ENCODE measurements at places on chromosomes 3 and 15.

DNA sequence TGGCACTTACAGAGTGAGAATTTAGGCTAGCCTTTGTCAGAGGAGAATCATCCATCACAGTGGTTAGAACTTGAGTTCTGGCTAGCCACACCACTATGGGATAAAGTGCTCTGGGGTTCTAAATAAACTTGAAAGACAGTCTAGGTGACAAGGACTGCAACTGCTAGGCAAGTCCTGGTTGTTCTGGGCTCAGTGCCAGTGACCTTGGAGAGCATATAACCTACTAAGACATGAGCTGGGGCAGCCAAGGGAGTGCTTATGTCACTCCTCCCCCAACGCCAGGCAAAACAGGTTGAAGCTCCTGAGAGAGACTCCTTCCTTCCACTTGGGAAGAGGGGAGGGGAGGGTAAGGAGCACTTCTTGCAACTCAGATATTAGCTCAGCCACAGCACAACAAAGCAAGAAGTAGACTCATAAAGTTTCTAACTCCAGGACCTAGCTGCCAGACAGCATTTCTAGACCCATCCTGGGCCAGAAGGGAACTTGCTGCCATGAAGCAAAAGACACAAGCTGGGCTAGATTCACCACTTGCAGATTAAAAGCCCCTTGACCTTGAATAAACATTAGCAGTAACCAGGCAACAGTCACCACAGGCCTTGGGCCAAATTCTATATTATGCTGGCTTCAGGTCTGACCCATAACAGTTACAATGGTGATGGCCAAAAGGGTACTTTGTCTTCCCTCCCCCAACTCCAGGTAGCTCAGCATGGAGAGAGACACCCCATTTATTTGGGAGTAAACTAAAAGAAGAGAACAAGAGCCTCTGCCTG lies 963.7 kb downstream of the PLOD2 start:
- DNase-seq: no peak

- DNase-seq: no peak
Measured at GRCh38 chr15:65408324-65409035, 14.3 kb downstream of the IGDCC4 start.

DNA sequence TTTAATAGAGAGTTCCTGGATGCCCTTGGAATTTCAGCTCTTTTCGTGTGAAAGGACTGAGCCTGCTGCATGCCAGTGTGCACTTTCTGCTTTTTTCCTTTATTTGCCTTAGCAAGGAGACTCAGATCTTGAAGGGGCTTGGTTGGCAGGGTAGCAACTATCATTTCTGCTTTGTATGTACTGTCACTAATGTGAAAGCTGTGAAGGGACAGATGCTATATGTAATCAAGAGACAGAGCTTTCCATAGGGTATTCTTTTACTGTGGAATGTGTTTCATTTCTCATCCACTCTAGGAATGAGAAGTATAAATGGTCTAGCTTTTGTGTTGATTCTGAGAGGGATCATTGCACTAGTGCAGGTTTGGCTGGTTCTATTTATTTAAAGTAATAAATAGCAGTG lies 332.5 kb upstream of the MANF start:
- no peak for DNase-seq

GRCh38 chr3:141384157-141384556 lies 15.9 kb downstream of the ZBTB38 start:
- no peak for DNase-seq

DNA sequence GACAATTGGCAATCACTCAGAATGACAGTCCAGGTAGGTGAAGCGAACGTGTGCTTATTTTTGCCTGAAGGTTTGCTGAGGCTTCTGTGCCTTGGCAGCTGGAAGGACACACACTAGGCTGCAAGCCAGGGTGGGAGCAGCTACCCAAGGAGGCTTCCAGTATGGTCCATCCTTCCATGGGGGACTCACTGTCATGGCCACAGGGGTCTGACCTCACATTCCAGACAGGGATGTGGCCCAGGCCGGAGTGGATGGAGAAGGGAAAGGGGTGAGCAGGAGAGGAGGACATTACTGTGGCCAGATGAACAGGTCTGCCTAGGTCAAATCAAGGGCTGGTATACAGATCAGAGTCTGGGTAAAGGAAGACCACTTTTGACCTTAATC lies 247.7 kb downstream of the ADAMTS17 start:
- DNase-seq: no peak

DNA sequence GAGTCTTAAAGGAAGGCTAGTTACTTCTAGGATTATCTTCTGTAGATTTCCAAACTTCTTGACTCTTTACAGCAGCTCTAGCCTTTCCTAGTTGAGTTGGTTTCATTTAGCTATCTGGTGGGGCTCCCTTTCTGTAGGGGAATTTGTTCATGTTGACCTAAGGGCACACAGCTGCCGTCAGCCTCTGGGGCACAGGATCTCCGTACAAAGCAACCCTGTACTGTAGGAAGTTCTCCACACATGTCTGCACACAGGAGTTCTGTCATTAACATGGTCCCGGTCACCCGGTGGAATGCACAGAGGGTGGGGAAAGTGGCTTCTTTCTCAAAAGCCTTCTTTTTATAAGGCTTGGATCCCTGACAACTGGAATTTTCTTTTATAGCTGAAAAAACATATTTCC lies 88.7 kb upstream of the TNIK start:
- no peak for DNase-seq

GRCh38 chr3:183826448-183827250 lies 1.3 kb upstream of the MAP6D1 start:
- peak; percentile 38 for DNase-seq

GRCh38 chr3:104437891-104438290 lies 928.8 kb upstream of the ALCAM start:
- no peak for DNase-seq

DNA sequence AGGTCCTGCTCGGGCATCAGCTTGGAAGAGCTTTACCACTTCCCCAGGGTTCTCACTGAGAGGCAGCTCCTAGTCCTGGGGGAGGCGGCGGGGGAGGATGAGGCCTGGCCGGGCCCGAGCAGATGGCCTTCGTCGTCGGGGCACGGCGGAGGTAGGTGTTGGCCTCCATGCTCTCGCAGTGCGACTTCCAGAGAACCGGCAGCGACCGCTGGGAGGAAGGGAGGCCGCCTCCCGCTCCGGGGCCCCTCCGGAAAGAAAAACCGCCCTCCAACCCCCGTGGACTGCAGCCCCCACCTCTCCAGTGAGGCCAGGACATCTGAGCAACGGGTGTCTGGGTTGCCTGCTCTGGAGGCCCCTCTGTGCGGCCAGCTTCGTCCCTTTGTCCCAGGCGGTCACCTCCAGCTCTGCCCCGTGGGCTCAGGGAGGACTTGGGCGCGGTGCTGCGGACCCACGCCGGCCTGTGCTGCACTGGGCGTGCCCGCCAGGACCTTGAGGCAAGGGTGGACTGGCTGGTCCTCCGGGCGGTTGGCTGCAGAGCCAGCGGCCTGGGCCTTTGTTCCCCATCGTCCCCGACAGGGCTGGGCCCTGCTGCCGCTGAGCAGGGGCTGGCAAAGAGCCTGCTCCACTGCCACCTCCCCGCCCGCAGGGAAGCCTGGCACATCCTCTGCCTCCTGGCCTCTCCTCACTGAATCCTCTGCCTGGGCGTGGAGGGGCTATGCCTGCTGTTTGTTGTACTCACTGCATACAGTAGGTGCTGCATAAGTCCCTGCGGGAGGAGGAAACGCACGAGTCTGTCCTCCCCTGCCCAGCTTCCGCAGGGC lies 13.6 kb upstream of the GP9 start:
- DNase-seq: no peak

- peak; percentile 67 for DNase-seq
Measured at GRCh38 chr3:51099794-51100535, 285.1 kb upstream of the MANF start.

GRCh38 chr15:85858586-85859375 lies 64.1 kb upstream of the KLHL25 start:
- DNase-seq: peak; percentile 85

- no peak for DNase-seq
Measured at GRCh38 chr3:159252274-159252673, 450.4 kb downstream of the MFSD1 start.

GRCh38 chr3:53585049-53585448 lies 90.6 kb downstream of the CACNA1D start:
- DNase-seq: no peak

DNA sequence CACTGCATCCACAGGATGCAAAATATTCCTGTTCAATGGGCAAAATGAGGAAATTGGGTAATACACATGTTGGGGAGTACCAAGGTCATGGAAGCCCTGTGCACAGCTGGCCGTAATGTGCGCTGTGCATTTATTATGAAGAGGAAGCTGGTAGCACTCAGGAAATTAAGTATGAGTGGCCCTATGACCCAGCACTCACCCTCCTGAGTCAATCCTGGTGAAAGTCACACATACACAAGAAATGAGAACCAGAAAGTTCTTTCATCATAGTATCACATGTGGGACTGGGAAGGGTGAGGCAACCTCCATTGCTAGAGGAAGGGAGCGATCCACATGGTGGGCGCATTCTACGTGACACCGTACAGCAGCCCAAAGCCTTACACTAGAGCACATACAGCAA lies 11.4 kb upstream of the PRR20G start:
- DNase-seq: no peak

GRCh38 chr3:77825001-77825827 lies 785.3 kb downstream of the ROBO2 start:
- DNase-seq: no peak

- DNase-seq: no peak
Measured at GRCh38 chr15:42687740-42688139, 49.2 kb downstream of the CDAN1 start.

- peak; percentile 71 for DNase-seq
Measured at GRCh38 chr15:65856821-65857455, 12.4 kb upstream of the RAB11A start.

DNA sequence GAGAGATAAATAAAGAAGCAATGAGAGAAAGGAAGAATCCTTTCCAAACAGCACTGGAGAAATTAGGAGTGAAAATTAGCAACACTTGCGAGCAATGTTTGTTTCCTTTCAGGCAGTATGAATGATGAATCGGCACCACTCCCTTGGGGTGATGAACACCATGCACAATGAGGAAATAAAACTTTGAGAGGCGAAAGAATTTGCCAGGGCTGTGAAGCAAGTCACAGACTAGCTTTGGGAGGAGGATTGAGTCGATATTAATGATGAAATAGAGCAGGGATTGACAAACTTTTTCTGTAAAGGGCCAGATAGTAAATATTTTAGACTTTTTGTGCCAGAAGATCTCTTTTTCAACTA lies 237.7 kb downstream of the AGBL1 start:
- DNase-seq: no peak

GRCh38 chr3:5431146-5431545 lies 243.6 kb downstream of the EDEM1 start:
- no peak for DNase-seq

GRCh38 chr15:68256675-68257450 lies 20.7 kb upstream of the FEM1B start:
- peak; percentile 91 for DNase-seq

DNA sequence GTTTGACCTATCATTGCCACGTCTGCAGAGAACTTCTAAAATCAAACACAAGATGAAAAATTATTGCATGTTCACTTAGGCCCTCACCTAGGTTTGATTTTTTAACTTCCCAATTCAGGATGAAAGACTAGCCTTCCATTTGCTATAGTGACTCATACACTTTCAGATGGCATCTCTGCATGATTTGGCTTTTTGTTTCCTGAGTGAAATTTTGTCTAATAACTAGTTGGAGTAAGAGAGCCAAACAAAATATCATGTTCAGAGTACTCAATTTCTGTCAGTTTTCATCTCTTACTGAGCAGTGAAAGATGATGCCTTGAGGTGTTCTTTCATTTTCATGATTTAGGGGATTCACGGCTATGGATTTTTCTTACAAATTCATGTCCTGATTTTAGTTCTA lies 122.9 kb downstream of the NSUN3 start:
- no peak for DNase-seq

Measured in glutamatergic neuron (in vitro differentiated cells).